ENCODE measurements at places on chromosomes 12 and 14.

DNA sequence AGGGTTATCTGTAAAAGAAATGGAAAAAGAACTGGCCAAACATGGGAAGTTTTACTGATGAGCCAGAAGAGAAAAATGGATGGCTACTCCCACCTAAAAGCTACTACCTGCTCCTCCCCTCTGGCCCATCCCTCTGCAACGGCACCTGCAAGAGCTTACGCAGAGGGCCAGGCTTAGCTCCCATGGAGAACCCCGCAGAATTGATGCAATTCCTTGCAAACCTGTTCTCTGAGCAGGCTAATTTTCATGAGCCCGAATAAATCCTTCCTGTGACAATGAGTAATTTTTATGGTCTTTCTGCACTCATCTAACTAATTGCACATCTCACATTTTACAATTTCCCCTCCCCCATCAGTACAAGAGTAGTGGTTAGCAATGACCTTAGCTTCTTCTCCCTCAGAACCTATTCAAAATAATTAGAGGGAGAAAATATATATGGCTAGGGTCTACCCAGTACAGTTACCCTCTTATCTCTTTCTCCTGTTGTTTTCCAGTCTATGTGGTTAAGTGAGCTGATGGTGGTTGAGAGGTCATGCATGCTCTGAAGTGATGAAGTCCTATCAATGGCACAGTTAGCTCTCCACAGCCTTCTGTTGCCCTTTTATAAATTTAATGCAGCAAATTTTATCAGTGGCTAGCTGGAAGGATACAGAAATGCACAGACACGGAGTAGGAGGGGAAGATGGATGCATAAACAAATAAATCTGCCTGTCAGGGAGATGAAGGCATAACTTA is 67.7 kb upstream of the NTF3 start:
- no peak for DNase-seq

- DNase-seq = peak; percentile 61
These were observed 20.8 kb downstream of the CKAP4 start for GRCh38 chr12:106226884-106227640.

DNA sequence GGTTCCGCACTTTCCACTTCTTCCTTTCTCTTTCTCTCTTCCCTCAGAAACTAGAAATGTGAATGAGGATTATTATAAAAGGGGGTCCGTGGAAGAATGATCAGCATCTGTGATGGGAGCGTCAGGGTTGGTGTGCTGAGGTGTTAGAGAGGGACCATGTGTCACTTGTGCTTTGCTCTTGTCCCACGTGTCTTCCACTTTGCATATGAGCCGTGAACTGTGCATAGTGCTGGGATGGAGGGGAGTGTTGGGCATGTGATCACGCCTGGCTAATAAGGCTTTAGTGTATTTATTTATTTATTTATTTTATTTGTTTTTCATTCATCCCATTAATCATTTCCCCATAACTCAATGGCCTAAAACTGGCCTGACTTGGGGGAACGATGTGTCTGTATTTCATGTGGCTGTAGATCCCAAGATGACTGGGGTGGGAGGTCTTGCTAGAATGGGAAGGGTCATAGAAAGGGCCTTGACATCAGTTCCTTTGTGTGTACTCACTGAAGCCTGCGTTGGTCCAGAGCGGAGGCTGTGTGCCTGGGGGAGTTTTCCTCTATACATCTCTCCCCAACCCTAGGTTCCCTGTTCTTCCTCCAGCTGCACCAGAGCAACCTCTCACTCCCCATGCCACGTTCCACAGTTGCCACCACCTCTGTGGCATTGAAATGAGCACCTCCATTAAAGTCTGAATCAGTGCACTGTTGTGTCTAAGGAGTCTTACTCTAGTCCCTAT is 4.6 kb upstream of the ATN1 start:
- DNase-seq = no peak

DNA sequence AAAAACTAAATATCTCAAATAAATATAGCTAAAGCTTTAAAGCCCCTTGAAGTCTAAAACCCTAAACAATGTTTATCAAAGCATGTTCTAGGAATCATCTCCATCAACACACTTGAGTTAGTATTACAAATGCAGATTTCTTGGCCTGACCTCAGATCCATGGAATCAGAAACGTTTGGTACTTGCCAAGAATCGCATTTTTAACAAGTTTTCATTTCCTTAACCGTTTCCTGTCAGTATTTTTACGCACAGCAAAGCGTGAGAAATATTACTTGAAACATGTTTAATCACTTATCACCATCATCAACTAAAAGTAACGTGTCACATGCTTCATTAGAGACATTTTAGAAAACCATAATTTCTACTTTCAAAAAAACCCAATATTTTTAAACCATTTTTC is 9.7 kb downstream of the SLCO1C1 start:
- no peak for DNase-seq

DNA sequence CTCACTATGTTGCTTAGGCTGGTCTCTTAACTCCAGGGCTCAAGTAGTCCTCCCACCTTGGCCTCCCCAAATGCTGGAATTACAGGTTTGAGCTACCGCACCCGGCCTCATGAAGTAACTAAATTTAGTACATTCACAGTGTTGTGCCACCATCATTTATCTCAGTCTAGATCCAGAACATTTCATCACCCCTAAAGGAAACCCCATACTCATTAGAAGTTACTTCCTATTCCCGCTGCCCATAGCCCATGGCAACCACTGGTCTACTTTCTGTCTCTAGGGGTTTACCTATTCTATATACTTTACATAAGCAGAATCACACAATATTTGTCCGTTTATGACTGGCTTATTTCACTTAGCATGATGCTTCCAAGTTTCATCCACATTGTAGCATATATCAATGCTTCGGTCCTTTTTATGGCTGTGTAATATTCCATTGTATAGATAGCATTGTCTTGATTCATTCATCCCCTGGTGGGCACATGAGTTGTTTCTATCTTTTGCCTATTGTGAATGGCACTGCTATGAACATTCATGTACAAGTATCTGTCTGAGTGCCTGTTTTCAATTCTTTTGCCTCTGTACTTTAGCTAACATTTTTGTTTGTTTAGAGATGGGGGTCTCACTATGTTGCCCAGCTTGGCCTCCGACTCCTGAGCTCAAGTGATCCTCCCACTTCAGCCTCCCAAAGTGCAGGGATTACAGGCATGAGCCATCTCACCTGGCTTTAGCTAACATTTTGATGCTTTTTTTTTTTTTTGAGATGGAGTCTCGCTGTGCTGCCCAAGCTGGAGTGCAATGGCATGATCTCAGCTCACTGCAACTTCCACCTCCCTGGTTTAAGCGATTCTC is 10.2 kb upstream of the SH2B3 start:
- no peak for DNase-seq

GRCh38 chr12:95790917-95791849 is 619 bp upstream of the NTN4 start:
- DNase-seq = no peak

GRCh38 chr12:108424816-108425215 is 85.7 kb upstream of the CMKLR1 start:
- DNase-seq = no peak

DNA sequence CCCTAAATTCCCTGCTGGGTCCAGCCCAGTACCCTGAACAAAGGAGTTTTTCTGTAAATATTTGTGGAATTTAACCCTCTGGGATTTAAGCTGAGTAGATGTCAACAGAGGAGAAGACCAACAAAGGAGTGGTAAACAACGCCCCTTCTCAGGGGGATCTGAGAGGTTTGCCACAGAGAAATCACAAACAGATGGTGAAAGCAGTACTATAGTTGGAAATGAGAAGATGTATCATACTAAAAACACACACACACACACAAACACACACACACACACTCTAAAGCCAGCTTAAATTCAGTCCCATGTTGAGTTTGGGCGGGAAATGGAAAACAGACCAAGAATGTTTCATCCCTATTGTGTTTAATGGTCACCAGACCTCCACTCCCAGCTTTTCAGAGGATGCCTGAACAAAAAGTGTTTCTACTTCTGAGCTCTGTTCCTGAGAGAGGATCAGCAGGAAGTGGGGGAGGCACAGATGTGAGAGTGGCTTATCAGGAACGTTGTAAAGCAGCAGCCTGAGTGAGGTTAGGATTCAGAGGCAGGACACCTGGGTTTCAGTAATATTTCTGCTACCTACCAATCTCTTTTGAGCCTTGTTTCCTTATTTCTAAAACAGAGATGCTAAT is 3.2 kb downstream of the BIN2 start:
- DNase-seq = peak; percentile 30

DNA sequence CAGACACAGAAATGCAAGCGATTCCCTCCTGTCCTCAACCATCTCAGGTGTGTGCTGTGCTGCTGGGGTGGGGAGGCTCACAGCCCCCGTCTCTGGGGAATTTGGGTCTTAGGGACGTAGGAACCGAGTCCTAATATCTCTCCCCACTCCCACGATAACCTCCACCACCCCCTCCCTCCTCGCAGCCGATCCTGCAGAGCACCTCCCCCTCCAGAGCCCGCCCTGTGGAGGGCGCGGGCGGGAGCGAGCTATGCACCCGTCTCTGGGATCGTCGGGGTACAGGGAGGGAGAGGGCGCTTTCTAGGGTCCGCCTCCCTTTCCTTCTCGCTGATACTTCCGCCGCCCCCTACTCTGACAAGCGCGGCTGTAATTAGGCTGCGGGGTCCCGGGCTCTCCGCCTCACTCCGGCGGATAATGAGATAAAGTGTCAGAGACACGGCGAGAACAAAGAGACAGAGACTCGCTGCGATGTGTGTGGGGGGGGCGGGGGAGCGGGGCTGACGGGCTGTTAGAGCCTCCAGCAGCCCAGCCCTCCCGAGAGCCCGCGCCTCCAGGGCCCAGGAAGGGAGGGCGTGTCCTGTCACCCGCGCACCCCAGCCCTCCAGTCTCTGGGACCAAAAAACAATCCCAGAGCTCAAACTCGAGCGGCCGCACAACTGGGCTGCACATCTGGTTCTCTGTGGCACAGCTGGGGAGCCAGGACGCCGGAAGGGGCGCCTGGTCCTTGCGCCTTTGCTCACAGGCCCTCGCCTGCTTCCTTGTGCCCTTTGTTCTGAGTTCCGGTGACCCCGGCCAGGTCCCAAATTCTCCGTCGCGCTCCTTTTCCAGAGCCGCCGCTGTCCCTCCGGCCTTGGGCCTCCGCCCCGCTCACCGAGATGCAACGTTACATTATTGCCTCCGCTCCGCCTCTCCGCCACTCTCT is 8.7 kb downstream of the SHMT2 start:
- no peak for DNase-seq

DNA sequence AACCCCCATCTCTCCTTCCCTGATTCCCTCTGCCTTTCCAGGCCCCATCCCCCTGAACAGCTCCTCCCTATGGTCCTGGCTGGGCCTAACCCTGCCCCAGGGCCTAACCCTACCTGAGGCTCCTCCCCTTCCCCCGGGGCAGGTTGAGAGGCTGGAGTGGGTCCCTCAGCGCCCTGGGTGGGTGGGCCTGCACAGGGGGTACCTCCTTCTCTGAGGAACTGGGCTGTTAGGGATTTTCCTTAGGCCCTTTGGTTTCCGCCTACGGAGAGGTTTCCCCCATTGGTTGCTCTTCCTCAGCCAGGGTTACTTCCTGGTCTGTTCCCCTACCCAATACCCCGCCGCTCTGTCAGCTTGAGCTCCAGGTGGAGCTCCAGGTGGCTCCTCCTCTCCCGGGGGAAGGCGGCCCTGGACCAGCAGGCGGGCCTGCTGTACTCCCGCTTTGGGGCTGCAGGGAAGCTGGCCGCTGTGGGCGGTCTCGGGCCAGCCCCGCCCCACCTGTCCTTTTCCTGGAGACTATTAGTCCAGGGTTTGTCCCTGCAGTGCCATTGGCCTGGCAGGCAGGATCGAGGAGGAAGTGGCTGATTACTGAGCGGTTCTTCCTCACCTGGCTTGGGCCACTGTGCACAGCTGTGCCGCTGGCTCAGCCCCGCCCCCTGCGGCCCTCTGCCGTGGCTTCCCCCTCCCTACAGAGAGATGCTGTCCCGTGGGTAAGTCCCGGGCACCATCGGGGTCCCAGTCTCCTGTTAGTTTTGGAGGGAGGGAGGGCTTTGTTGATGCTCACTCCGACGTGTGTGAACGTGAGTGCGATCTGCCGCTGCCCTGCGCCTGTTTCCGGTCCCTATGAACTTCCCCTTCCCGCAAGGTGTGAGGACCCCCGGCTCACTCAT is 2.5 kb downstream of the C12orf57 start:
- peak; percentile 63 for DNase-seq

GRCh38 chr12:118874698-118875548 is 106.4 kb upstream of the SRRM4 start:
- DNase-seq = no peak

DNA sequence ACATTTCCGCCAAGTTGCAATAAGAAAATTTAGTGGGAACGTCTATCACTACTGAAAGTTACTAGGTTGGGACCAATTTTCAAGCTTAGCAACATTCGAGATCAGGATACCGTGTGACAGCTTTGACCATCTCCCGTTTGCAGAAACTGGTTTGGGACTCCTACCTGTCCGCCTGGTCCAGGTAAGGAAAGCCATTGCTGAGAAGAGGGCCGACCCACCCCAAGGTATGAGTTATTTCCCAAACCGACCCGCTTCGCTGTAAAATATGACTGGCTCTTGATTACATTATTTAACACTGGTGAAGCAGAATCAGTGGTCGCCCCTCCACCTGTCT is 271 bp downstream of the DNAI7 start:
- DNase-seq = no peak

GRCh38 chr12:8088574-8088973 is 6.5 kb downstream of the NECAP1 start:
- DNase-seq = peak; percentile 59

DNA sequence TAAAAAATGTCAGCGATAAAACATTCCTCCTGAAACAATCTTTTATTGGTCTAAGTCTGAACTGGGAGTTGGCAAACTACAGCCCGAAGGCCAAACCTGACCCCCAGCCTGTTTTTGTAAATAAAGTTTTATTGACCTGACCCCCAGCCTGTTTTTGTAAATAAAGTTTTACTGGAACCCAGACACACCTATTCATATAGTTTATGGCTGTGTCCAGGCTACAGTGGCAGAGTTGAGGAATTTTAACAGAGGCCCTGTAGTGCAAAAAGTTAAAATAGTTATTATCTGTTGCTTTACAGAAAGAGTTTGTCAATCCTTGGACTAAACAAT is 12.1 kb upstream of the SCARB1 start:
- no peak for DNase-seq

GRCh38 chr14:30874120-30874998 is at the start of gene COCH:
COCH (plus strand) TSS chr14:30874559; CDS start chr14:30874939, 380 bp downstream.
- no peak for DNase-seq

DNA sequence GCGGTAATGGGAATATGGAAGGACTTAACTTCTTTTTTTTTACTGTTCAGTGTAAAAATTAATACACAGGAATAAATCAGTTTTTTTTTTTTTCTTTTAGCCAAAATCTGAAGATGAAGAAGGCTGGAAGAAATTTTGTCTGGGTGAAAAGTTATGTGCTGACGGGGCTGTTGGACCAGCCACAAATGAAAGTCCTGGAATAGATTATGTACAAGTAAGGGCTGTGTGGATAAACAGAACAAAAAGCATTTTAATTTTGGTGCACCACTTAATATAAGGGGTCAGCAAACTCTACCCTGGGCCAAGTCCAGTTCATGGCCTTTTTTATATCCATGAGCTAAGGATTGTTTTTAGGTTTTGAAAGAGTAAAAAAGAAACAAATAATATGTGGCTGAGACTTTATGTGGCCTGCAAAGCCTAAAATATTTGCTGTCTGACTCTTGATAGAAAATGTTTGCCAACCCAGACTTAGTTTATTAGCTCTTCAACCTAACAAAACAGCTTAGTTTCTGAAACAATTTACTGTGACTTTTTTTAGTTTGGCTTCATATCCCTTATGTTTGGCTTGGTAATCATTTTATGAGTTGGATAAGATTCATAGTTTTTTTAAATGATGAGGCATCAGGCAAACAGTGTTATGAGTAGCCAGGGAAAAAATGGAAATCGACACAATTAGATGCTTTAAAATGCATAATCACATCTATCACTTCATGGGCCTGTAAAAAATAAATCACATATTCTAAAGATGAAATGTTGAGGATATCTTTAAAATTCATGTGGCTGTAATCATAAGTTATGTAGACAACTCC is 8.4 kb downstream of the GEMIN2 start:
- no peak for DNase-seq

- DNase-seq = peak; percentile 81
These were observed 14.2 kb upstream of the MYO1A start for GRCh38 chr12:57063991-57064685.

Measured in CD4-positive, alpha-beta T cell treated with Interleukin-4 for 4 hours (primary cell).